ENCODE measurements at places on chromosomes 3 and 15.

- no peak for DNase-seq
Observed at GRCh38 chr3:22981166-22981565, 222.0 kb upstream of the UBE2E2 start.

- no peak for DNase-seq
Observed at GRCh38 chr3:52450489-52451236, 3.2 kb downstream of the TNNC1 start.

DNA sequence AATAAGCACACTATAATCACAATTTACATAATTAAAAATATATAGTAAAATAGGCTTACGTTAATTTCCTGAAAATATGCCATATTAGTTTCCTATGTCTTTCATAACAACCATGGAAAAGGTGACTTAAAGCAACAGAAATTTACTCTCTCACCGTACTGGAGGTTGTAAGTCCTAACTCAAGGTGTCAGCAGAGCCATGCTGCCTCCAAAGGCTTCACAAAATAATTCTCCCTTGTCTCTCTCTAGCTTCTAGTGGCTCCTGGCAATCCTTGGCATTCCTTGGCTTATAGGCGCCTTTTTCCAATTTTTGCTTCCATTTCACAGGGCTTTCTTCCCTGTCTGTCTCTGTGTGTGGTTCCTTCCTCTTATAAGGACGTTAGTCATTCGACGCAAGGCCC, 7.6 kb downstream of the SI start:
- no peak for DNase-seq

DNA sequence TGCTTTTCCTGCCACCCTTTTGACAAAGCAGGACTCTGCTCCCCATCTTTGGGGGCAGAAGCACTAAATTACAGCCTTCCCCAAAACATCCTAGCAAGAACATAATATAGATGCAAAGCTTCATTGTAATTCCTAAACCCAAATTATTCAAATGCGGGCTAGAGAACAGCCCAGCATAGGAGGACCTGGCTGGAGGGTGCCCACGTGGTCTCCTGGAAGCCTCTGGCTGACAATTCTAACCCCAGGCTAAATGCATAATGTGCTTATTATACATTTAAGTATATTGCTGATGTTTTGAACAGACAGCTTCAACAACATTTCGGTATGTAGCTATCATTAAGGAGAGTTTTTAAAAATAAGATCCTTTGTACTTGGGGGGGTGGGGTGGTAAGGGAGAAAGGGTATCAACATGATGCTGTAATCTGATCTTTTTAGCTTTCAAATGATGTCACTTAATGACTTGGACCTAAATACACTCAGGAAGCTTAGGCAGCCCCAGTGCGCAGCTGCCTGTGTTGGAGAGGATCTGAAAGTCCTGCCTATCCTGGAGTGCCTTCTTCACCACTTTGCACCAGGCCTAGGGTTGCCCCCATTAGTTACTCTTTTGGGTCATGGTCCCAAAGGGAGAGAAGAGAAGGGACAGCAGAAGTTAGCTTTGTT, 57.2 kb upstream of the USP3 start:
- no peak for DNase-seq

DNA sequence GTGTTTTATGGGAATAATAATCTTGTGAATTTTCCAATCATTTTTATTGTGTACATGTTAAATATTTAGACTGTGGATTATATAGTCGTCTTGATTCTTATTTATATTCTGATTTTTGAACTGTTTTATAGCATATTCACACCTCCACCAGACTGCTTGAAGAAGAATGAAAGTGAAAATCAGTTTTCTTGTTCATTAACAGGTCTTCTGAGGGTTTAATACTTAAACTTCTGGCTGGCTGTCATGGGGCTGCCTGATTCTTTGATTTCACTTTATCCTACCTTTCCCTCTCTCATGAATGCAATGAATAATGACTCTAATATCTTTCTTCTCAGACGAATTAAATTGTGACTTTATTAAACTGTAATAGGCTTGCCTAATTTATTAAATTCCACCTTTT, 56.2 kb downstream of the ATP2C1 start:
- DNase-seq: no peak

- DNase-seq: peak; percentile 59
Observed at GRCh38 chr3:195863121-195864061, 45.0 kb downstream of the TNK2 start.

- DNase-seq: no peak
Observed at GRCh38 chr15:90819390-90819789, 49.0 kb upstream of the FURIN start.

GRCh38 chr3:152038490-152038889, 165.0 kb downstream of the SUCNR1 start:
- no peak for DNase-seq

- DNase-seq: no peak
Observed at GRCh38 chr3:122665226-122665786, 15.3 kb upstream of the PARP14 start.

DNA sequence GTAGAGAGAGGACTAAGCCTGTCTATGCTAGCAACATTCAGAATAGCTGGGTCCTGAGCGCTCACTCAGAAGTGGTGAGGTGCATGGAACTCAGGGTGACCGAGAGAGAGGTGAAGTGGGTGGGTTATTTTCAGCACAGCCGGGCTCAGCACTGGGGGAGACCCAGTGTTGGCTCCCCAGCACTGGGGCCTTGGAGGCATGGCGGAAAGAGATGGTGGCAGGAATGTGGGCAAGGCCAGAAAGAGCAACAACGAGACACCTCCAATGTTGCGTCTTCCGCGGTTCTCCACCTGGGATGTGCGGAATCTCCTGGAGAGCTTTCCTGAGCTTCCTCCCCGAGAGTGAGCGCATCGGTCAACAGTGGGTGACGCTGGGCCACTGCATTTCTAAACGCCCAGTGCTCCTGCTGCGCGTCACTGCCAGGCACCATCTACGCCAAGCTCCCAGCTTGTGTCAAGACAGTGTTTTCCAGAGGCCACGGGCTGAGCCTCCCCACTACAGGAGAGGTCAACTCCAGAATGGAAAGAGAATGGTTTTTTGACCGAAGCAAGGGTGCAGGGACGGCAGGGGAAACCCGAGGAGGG, 148.4 kb downstream of the ADAMTS17 start:
- DNase-seq: no peak

DNA sequence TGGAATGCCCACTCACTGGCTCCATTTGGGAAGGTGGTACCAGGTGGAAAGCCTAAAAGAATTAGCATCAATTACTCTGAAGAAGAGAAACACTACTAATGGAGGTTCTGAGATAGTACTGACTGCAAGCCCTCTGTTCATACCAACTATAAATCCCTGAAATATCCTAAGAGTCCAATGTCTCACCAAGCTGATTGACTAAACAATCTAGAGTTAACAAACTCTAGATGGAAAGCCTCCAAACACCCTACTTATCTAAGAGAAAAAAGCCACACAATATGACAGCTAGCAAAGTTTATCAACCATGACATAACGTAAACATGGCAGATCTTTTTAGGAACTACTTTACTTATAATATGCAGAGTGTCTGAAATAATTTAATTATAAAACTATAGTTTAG, 59.2 kb downstream of the GPR176 start:
- DNase-seq: no peak

- no peak for DNase-seq
Observed at GRCh38 chr3:127014536-127015281, 31.8 kb downstream of the PLXNA1 start.

- no peak for DNase-seq
Observed at GRCh38 chr3:123157209-123157597, 44.5 kb upstream of the SEC22A start.

DNA sequence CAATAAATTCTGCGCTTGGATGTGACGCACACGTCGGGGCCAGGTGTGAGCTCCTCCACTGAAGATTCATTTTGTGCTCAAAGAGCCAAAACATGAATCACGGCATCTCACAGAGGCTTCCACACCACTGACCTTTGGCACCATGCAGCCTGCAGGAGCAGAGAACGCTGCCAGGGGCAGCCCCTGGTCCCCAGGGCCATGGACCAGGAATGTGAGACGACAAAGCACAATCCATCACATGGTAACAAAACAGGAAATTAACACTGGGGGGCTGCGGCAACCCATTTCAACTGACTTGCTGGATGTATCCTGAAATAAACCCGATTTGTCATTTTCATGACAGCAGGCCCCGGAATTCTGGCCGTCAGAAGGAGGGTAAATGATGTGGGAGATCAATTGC, 167.5 kb upstream of the IGF1R start:
- DNase-seq: no peak

DNA sequence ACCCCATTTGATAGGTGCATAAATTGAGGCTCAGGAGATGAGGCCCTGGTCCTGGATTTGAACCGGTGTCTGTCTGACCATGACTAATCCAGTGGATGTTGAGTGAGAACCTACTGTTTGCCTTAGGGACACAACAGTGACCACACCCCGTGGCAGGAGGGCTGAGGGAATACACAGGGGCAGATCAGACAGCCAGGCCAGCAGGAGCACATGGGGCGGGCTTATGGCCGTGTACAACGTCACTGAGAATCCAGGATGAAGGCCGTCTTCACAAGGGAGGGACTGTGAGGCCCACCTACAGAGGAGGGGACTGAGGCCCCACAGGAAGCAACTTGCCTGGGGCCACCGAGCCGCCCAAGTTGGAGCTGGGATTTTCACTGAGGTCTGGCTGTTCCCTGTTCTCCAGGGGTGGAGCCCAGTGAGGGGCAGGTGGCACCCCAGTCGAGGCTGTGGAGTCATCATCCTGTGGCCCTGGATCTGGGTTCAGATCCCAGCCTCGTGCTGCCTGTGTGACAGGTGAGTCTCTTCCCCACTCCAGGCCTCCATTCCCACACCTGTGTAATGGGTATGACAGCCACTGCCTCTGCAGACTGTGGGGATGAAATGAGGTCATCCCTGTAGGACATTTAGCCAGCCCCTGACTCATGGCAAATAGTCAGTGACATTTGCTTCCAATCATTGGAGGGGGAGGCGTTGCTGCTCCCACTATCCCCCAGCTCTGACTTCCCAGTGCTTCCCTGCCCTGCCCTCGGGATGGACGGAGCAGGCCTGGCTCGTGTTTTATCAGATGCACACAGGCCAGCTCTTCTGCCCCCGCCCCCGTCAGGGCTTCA, 6.3 kb upstream of the PLXND1 start:
- no peak for DNase-seq

DNA sequence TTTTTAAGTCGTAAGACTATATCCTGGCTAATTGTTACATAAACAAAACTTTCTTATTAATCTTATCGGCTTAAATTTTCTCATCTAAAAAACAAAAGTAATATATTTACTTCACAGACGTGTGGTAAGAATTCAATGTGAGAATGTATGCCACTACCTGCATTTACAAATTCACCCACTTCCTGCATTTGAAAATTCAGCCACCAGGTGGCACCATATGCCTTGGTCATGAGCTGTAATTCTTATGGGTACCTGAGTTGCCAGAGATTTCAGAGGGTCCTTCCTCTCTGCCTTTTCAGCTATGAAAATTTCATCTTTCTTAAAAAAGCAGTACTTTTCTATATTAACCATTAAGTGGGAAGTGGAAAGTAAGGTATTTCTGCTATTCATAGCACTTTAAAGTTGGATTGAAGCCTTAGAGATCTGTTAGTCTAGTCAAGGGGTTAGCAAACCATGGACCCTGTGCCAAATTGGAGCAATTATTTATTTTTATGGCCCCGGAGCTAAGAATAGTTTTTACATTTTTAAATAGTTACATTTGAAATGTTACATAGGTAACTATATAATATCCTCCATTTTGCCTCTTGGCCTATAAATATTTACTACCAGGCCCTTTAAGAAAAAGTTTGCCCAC, 127.8 kb downstream of the HCN4 start:
- peak; percentile 41 for DNase-seq

GRCh38 chr3:98021830-98022560, 13.1 kb downstream of the GABRR3 start:
- no peak for DNase-seq

DNA sequence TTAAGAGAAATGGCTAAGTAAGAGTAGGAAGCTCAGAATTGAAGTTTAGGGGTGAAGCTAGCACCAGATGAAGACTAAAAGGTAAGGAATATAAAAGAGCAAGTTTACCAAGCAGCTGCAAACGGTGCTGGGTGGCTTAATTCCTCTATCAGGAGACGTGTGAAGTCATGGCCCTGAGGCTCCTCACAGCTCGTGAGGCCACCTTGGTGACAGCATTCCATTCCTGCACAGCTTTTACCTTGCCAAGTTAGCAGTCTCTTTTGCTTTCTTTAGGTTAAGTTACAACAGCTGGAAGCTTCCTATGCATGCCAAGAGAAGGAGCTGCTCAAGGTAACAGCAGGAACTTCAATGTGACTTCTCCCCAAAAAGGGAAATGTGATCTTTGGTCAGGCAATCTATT, 6.4 kb downstream of the TMCO5A start:
- no peak for DNase-seq

- peak; percentile 78 for DNase-seq
Observed at GRCh38 chr3:170154569-170155143, 26.9 kb downstream of the PHC3 start.

GRCh38 chr3:42130329-42131070, 39.3 kb downstream of the TRAK1 start:
- no peak for DNase-seq

- peak; percentile 49 for DNase-seq
Observed at GRCh38 chr3:141646760-141647561, 91.1 kb upstream of the RNF7 start.

DNA sequence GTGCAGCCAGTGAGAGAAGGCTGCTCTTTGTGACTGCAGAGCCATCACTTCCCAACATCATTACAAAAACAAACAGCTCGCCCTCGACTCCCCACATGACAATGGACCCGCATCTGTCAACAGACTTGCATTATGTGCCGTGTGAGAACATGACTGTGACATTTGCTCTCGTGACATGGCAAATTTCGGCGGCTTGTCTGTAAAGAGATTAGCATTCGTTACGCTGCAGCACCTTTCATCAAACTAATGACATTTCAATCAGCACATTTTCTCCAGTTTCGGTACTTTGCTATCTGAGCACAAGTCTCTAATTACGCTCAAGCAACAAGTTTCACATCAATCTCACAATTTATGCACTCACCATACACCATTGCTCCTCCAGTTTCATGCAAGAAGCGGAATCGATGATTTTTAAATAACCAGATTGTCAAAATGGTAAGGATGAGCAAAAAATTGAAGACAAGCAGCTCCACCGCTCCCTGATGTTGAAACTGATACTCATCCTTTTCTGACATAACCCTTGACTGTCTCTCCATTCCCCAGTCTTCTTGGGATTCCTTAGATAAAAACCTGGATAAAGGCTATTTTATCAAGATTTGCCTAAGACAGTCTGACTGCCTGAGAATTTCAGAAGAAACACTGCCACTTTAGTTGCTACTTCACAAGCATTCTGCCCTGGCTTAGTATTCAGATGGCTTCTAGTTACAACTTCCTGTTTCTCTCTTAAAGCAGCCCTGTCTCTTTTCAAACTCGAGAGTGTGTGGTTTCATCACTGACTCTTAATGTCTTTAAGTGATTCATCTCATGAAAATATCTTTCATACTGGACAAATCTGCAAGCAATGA, at the start of gene SLC9A9:
Gene SLC9A9, minus strand, starts transcription at position 682 of the 845 bp plus-strand sequence. Its CDS starts 146 bp downstream, at position 536.
- DNase-seq: peak; percentile 92

Measured in AML-193 (cell line).